ENCODE measurements at places on chromosomes 11 and 22. TPM values are rescaled to one million over a fixed set of nuclear protein-coding genes. Genes with fewer than 3 reads are reported as not detected.

DNA sequence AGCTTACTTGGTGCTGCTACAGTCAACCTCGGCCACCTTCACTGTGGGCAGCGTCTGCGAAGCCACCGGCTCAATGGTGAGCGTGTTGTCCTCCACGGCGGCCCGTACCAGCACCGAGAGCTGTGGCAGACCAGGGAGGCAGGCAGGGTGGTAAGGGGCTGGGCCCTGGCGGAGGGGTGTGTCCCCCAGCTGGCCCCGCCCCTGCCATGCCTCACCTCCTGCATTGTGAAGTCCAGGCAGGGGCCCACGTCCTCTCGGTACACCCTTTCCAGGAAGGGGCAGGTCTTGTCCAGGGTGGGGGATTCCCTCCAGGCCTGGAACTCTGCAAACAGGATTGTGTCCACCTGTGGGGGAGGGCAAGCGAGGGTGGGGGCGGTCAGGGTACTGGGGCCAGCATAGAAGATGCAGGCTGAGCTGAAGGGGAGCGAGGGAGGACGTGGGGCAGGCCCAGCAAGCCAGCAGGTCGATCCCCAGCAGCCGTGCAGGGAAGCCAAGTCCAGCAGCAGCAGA lies 12.8 kb downstream of the RAB3IL1 start:
- no peak for DNase-seq

MUC5AC gene
- total RNA-seq, result not detected

DNA sequence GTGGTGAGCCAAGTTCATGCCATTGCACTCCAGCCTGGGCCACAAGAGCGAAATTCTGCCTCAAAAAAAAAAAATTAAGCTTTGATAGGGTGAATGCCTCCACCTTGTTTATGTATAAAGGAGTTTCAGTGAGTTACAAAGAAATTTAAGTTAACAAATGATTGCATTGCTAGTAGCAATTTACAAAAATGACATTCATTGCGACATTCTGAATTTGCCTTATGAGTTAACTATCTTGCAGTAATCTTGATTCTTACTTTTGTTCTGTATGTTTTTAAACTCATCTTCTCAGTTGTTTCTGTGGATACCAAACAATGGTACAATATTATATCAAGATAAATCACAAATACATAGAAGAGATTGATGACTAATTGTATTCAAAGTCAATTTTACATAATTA lies 207.0 kb downstream of the DDX10 start:
- no peak for DNase-seq

DNA sequence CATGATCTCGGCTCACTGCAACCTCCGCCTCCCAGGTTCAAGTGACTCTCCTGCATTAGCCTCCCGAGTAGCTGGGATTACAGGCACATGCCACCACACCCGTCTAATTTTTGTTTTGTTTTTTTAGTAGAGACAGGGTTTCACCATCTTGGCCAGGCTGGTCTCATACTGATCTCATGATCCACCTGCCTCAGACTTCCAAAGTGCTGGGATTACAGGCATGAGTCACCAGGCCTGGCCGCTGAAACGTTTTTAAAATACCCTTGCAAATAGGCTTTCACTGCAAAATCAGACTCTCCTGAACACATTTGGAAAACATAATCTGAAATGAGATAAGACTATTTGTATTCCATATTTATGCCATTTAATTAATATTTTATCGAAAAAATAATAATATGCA lies 826.1 kb upstream of the CNTN5 start:
- DNase-seq, result no peak
